Activated gamma-delta T cell treated with Interleukin-2 at 50 U/mL for 16 hours (primary cell): ENCODE measurements at places on chromosomes 5 and 9.
A peak's percentile ranks its signal among the peaks of the same experiment; 100 is the strongest.

- DNase-seq: no peak
Measured at GRCh38 chr5:31993165-31993961, 180.8 kb downstream of the GOLPH3 start.

DNA sequence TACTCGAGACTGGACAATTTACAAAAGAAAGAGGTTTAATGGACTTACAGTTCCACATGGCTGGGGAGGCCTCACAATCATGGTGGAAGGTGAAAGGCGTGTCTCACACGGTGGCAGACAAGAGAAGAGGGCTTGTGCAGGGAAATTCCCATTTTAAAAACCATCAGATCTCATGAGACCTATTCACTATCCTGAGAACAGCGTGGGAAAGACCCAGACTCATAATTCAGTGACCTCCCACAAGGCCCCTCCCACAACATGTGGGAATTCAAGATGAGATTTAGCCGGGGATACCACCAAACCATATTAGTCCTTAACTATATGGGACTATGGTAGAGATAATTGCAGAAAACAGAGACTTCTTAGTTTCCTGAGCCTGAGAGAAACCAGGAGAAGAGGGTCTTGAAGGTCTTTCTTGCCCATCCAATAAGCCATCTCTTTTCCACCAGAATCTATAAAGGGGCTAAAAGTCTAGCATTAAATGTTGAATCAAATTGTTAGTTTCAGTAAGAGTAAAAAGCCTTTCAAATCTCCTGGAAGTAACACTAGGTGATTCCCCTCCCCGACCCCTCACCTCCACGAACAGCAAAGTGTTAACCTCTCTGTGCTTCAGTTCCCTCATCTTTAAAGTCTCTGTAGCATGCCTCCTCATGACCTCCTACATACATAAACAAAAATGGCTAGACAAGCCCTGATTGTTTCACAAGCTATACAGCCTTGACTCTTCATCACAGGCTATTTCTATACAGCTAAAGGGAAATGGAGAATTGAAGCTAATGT is 259.1 kb downstream of the TMEM167A start:
- no peak for DNase-seq

- DNase-seq: no peak
Measured at GRCh38 chr9:116303270-116303669, 149.7 kb downstream of the PAPPA start.

DNA sequence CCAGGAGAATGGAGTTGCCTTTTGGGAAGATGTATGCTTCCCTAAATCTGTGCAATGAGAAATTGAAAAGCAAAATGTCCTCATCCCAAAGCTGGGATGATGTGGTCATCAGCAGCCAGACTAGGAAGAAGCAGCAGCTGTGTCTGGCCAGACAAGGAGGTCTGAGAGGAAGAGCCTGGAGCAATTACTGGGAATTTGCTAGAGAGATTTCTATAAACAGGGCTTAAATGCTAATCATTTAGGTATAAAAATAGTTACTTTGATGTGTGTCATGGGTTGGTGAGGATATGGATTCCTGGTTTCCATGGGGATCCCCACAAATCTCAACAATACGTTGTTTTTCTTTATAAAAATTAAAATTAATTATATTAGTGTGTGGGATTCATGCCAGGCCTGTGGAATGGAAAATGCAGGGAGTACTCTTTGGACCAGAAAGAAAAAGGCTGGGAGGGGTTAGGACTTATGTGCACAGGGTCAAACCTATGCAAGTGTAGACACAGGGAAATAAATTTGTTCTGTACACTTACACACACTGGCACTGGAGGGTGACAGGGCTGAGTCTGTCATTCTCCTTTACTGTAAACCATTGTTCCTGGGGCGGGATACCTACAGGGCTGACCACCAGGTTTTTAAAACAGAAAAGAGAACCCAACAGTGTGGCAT is 58.7 kb upstream of the TRPC7 start:
- DNase-seq: no peak

DNA sequence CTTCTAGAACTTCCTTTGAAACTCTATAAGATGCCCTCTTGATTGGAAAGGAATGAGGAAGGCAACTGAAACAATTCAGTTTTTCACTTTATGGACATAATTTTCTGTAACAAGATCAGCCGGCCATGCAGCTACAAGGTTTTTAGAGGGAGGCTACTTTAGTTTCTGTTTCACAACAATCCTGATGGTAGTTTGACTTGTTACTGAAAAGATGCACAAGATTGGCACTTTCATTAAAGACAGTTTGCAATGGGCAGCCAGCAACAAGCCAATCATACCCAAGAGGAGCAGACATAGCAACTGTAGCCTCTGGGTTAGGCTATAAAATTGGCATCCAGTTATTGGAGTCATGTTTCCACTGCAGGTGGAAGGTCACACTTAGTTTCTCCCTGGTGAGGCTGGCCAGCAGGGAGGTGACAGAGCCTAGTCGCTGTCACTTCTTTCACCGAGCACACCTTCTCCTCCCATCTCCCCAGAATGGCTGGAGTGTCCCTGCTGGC is 74.3 kb upstream of the TGFBR1 start:
- DNase-seq: no peak

DNA sequence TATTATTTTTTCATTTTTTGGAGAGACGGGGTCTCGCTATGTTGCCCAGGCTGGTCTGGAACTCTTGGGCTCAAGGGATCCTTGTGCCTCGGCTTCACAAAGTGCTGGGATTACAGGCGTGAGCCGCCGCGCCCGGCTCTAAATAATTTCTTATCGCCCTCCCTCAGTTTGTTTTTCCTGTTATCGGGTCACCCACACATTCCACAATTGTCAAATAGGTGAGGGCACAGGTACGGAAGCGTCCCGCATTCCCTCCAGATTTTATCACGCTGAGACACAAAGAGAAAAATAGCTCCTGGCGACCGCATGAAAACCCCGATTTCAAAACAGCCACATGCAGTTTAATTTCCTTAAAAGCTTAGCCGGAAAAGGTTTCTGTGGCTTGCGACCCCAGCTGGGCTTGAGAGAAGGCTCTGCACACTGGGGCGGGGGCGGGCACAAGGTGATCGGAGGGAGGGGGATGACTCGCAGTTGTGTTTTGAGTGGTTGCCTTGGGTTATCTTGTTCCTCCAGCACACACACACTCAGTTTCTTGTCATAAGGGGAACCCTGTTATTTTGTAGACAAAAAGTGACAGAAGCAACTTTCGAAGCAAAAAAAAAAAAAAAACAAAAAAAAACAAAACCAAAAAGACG is 717 bp upstream of the IQGAP2 start:
- peak; percentile 72 for DNase-seq

GRCh38 chr5:134738133-134738962 is at the start of gene CAMLG:
CAMLG (plus strand) TSS chr5:134738548; CDS start chr5:134738621, 73 bp downstream.
- peak; percentile 97 for DNase-seq

GRCh38 chr9:112872019-112872418 is 18.7 kb downstream of the SLC46A2 start:
- DNase-seq: no peak

DNA sequence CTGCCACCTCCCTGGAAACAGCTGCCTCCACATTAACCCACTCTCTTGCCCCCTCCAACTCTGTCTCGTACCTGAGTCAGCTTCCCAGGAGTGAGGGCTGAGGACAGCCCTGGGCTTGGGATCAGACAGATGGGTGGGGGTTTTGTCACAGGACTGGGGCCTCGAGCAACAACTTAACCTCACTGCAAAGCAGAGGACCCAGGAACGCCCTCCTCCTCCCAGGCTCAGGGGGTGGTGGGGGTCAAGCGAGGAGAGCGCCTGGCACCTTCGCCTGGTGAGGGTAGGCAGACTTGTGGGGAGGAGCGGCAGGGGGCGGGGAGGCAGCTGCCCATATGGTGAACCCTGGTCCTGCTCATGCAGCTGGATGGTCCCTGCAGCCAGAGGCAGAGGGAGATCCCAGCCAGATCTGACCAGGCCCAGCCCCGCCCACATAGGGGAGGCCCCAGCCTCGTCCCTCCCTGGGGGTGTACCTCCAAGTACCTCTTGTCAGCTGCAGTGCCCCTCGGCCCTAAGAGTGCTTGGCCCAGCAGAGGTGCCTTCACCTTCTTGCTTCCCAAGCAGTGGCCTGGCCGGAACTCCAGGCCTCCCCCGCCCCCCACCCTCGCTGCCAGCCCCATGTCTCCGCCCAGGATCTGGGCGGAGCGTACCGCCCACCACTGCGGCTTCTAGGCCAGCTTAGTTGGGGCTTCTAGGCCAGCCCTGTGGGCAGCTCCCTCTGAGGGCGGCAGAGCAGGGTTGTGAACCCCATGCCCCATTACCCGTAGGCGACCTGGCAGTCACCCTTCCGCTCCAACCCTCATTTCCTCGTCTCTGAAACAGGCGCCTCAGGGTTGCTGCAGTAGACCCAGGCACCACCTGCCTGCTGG is at the start of gene SARDH:
Gene SARDH, minus strand, starts transcription at position 579 of the 866 bp plus-strand sequence. CDS start 4,179 bp downstream, outside the sequence.
- DNase-seq: peak; percentile 37

DNA sequence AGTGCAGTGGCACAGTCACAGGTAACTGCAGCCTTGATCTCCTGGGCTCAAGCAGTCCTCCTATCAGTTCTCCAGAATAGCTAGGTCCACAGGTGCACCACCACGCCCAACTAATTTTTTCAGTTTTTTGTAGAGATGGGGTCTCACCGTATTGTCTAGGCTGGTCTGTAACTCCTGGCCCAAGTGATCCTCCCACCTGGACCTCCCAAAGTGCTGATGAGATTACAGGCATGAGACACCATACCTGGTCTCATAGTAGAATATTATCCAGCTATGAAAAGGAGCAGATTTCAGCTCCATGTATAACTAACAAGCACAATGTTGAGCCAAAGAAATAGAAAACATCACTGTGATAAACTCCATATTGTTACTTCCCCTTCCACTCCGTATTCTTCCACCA is 69.8 kb downstream of the FAM78A start:
- DNase-seq: no peak

DNA sequence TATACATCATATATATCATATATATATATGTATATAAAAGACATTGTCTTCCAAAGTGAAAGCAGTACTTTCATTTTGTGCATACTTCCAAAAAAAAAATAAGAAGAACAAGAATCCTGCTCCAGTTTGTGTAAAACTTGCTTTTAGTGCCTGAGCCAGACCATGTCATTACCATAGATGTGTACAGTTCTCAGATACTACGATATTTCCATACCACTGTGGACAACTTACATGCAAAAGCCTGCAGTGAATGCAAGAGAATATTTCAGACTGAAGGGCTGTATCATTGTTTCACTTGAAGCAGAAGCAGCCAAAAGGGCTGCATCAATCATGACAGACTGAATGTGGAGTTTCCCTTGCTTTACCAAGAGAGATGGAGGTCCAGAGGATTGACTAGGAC is 72.6 kb upstream of the CYLC2 start:
- DNase-seq: no peak

DNA sequence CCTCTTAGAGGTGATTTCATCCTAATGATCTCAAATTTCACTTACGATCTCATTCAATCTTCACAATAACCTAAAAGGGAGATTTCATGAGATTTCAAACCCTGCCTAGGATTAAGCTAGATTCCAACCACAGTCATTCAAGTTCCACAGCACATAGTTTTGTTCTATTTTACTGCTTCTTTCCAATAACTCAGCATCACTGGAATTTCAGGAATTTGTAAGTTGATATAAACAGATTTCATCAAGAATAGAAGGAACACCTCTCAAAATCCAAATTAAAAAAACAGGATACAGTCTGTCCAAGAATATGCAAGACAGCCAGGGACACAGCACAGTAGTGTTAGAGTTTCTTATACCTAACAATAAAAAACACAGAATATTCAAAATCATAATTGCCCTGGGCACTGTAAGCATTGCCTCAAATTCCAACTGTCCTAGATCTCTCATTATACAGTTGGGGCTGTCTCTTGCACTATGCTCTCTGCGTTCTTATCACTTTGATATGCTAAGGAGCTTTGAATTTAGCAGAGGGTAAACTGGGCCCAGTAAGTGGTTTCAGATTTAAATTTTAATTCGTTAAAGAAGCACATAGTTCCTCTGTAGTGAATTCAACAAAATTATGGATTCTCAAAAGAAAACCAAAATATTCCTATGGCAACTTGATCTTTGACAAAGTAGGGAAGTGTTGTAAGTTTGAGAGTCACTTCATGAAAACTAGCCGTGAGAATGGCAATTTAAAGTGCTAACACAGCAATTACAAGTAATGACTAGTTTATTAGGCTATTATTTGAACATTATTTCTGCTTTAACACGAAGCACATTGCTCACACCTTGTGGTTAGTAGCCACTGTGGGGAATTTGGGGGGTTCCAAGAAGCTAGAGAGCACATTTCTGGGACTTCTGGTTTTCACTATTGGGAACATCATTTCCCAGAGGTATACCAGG is 478.6 kb upstream of the C9orf72 start:
- no peak for DNase-seq

- no peak for DNase-seq
Measured at GRCh38 chr5:153237671-153238332, 252.7 kb upstream of the GRIA1 start.

GRCh38 chr5:76787237-76787636 is 31.6 kb upstream of the F2RL1 start:
- DNase-seq: no peak

GRCh38 chr5:91224456-91224855 is 158.7 kb downstream of the ARRDC3 start:
- no peak for DNase-seq

DNA sequence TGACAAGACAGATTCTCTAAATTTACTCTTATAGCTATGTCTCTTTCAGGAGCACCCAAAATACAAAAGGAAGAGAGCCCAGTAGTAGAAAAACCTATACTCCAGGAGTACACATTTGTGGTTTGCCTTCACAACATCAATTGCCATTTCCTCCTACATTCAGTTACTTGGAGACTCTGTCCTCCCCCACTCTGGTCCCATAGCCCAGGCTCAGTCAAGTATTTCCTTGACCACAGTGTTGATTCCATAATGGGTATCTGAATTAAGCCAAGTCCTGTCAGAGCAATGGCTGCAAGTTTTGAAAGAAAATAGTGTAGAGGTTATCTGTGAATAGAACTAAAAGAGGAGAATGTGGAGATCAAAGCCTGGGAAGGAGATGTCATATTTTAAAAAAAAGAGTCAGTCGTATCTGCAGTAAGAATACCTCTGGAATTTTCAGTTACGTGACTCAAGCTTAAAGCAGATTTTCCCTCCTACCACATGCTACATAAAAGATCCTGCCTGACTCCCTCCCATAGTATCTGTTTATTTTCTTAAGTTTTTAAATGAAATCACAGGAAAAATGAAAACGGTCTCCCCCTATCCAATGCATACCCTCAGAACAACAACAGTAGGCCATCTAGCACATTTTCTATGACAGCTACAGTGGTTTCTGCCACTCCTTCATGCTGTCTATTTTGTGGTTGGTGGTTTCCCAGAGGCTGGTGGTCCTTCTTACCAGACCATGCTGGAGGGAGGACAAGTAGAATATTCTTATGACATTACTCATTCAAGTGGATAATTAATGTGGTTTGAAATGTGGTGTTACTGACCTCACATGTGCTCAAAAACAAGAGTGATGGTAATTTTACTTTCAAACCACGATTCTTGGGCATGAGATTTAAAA is 249.7 kb upstream of the TMEM161B start:
- no peak for DNase-seq

DNA sequence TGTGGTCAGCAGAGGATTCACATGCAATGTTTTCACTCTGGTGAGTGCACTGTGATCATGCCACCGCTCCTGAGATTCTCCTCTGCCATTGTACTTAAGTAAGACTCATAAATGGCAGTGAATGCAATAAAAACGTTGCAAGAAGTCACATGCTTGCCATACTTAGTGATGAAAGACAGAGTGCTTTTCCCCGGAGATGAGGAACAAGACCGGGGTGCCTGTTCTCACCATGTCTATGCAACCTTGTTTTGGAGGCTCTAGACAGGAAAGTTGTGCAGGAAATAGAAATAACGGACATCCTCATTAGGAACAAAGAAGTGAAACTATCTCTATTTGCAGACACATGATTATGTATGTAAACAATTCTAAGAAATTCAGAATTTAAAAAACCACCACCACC is 84.7 kb upstream of the IRX2 start:
- no peak for DNase-seq

GRCh38 chr5:31750215-31750614 is 111.3 kb downstream of the PDZD2 start:
- no peak for DNase-seq
